ENCODE measurements at places on chromosomes 3 and 15.

DNA sequence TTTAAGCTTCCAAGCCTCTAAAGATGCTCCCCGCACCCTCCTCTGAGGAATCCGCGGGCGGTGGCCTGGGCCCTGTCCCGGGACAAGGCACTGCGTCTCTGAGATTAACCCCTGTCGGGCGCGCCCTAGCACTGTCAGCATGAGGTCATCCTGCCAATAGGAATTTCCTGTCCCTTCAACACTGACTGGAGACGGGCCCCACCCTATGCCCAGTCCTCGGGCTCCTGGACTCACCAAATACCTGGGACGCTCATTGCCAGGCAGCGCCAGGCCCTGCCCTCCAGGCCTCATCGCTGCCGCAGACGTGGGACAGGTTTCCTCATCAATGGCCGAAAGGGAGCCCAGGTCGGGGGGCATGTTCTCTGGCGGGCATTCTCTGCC, 67.6 kb upstream of the SH3GL3 start:
- no peak for DNase-seq

DNA sequence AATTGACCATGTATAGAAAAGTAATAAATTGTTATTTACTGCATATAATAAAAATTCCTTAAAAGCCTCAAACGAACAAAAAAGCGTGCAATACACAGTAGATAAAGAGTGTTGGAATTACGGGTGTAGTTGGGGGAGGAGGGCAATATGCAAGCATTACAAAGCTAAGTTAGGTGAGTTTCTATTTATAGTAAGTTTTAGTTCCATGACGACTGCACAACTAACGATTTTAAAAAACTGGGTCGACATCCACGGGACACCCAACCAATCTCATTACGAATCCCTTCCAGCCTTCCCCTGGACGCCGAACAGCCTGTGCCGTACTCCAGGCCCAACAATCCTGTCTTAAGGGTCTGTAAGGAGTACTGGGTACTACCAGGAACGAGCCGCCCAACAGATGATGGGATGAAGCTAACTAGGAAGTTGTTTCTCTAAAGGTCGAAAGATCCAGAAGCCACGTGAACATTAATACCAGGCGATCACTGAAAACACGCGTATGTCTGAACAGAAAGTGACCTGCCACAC, 677 bp downstream of the POLQ start:
- DNase-seq: no peak

GRCh38 chr3:29312960-29313452, 32.1 kb downstream of the RBMS3 start:
- DNase-seq: no peak

DNA sequence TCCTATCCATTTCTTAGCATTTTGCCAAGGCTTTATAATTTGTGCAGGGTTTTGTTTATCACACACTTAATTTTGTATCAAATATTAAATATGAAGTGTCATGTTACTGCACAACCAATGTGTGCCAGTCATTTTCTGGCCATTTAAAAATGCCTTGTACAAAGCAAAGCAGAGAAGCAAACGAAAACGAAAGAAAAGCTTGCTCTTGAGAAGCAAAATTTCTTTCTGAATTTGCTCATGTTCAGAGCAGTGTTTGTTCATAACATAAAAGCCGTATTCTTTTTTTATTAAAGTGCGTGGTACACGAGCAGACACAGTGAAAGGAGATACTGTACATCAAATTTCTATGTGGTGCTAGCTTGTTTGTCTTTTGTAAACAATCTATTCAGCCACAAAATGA, 792.6 kb downstream of the NAALADL2 start:
- DNase-seq: no peak

GRCh38 chr3:46955801-46956259, 20.7 kb downstream of the CCDC12 start:
- DNase-seq: no peak

DNA sequence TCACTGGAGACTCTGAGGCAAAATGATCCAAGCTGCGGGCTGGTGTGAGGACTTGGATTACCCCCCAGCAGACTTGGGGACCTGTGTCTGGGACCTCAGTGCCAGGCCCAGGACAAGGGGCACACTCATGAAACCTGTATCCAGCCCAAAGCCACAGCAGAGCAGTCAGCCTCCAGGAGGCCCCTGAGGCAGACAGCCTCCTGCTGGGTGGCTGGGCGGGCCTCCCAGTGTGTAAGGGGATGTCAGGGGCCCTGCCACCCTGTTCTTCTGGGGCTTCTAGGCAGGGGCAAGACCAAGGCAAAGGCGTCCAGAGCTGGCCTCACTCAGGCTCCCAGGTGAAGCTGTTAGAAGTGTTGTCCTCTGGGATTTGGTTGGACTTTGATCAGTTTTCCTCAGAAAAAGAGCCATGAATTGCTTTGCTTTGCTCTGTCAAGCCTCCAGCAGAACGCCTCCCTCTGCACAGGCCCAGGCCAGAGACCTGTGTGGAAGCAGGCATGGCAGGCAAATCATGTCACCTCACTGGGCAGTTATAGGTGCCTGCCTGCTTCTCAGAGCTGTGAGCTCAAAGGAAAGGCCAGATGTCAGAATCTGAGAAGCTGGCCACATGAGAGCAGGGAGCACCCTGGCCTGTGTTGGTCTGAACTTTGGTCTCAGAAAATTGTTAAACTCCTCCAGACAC, 77.4 kb downstream of the SMAD6 start:
- DNase-seq: no peak

GRCh38 chr3:147368561-147369221, 37.7 kb downstream of the ZIC4 start:
- no peak for DNase-seq

- DNase-seq: no peak
Observed at GRCh38 chr15:61084944-61085367, 144.1 kb downstream of the RORA start.

DNA sequence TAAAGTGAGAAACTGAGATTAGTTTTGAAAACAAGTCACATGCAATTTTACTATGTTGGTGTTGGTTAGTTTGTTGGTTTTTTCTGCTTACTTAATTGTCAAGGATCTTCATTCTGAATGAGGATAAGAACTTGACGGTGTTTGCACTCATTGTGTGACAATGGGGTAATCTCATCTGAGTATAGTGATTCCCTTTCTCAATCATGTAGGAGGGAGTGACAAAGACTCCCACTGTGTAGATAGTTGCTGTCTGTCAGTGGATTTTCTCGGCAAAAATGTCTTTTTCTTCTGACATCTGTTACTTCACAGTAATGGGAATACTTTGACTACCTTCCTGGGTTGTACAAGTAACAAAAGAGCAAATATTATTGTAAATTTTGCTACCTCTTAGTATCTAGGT, 23.5 kb downstream of the KCNH8 start:
- no peak for DNase-seq

GRCh38 chr15:69885173-69885955, 212.4 kb downstream of the TLE3 start:
- peak; percentile 24 for DNase-seq

DNA sequence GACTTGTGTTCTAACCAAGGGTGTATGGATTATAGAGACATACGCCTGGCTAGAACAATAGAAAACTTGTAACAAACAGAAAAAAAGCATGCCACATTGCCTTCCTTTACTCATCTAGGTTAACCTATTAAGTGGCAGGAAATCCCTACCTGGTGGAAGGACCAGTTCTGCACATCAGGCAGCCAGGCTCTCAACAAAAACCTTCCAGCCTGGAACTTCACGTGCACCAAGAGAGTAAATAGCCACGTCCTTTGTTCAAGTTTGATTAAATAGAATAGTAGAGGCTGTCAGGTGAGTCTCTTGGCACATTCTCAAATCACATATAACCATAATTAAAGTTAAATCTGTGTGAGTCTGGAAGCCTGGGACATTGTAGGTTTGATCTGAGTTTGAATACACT, 85.0 kb upstream of the DPH6 start:
- DNase-seq: no peak

DNA sequence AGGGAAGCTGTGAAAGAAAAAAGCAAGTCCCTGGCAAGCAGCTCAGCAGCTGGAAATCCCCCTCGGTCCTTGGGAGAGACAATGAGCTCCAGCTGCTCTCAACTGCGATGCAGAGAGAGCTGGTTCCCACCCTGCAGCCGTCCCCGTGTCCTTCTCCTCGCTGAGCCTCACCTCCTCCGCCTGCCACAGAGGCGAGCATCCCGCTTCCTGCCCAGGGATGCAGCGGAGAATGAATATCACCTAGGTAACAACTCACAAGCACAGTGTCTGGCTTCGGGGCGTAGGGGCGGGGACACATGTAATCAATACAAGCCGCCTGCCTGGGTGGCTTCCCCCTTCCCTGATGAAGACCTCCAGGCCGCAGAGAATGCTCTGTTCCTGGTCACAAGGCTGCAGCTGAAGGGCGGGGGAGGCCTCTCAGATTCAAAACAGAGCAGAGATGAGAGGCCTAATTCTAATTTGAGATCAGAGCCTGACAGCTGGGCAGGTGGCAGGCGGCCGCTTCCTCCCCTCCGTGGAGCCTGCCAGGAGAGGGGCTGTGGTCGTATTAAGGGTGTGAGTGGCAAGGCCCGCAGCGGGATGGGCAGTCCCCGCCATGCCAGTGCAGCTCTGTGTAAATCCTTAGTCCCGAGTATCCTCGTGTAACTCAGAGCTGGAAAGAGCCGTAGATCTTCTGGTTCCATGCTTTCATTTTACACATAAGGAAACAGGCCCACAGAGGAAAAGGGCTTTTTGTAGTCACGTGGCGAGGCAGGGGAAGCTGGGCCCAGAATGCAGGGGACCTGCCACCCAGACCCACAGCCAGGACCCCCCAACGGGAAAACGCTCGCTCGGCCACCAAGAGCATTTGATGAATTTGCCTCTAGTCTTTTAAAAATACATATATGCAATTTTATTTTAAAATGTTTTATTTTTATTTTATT, 24.3 kb downstream of the ZDHHC19 start:
- no peak for DNase-seq

- no peak for DNase-seq
Observed at GRCh38 chr3:120764206-120764605, 21.7 kb downstream of the GTF2E1 start.

- DNase-seq: no peak
Observed at GRCh38 chr15:71301958-71302621, 186.8 kb downstream of the THSD4 start.

- no peak for DNase-seq
Observed at GRCh38 chr3:149585401-149585726, 72.5 kb downstream of the WWTR1 start.

- DNase-seq: no peak
Observed at GRCh38 chr15:81792646-81793045, 253.2 kb downstream of the MEX3B start.

GRCh38 chr15:77097921-77098320, 27.0 kb upstream of the TSPAN3 start:
- DNase-seq: no peak

DNA sequence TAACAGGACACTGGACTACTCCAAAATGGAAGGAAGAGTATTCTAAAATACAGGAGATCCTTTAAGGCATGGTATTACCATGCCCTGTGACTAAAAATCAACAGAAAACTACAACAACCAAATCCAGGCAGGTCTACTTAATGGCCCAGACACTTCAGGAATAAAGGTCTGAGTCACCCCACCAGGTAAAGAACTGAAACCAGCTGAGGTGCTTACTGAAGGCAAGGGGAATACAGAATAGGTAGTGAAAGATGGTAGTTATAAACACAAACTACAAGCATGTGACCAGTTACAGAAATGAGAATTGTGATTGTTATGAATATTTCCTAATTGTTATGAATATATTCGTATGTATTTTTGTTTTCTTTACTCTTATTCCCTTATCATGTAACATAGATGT, 13.4 kb downstream of the IFT57 start:
- DNase-seq: no peak

- DNase-seq: no peak
Observed at GRCh38 chr3:18438586-18438985, 13.4 kb upstream of the SATB1 start.

- no peak for DNase-seq
Observed at GRCh38 chr3:145170121-145170520, 990.9 kb downstream of the PLOD2 start.

DNA sequence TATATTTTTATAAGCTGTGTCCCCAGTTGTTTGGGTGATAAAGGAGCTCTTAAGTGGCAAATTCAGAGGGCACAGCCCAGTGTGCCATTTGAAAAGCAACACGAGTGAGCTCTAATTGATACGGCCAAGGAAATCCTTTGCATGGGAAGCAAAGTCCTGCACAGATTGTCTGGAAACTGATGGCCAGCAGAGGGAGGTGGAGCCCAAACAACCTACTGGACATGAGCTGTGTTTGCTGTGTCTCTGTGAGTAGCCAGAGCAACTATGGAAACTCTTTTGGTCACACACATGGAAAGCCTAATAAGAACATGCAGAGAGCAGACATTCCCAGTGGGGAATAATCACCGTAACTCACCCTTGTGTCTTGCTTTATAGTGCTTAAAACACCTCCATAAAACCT, 24.4 kb downstream of the ONECUT1 start:
- DNase-seq: no peak

DNA sequence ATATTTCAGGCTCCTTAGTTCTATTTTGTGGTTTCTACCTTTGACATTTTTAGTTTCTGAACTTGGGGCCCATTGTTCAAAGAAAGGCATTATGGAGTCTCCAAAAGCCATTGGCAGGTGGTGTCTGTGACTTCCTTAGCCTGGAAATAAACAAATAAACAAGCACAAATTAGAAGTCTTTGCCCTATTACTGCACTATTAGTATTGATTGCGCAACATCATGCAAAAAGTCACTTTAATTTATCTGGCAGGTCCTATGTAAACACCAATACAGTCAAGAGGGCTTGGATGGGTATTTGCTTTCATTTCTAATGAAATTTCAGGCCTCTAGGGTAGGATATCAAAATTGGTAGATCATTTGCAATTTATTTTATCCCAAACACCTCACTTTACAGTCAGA, 85.6 kb downstream of the LPP start:
- DNase-seq: no peak

GRCh38 chr3:31544634-31545033, 11.9 kb downstream of the STT3B start:
- DNase-seq: no peak

GRCh38 chr3:134985864-134986715, 191.0 kb downstream of the EPHB1 start:
- DNase-seq: no peak

DNA sequence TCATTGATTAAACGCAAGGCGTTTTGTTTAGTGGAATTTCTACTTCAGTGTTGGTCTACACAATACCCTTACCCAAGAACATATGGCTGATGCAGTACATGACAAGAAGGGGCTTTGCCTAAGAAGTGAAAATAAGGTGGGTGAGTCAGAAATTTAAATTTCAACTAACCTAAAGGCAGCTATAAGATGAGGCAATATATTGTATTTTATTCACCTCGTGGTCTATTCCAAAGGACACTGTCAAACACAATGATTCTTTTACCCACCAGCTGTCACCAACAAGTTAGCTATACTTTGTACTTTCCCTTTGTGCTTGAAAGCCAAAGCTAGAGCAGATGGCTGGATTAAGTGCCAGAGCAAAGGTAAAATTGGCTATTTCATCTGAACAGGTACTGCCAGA, 10.9 kb upstream of the SETMAR start:
- DNase-seq: no peak

DNA sequence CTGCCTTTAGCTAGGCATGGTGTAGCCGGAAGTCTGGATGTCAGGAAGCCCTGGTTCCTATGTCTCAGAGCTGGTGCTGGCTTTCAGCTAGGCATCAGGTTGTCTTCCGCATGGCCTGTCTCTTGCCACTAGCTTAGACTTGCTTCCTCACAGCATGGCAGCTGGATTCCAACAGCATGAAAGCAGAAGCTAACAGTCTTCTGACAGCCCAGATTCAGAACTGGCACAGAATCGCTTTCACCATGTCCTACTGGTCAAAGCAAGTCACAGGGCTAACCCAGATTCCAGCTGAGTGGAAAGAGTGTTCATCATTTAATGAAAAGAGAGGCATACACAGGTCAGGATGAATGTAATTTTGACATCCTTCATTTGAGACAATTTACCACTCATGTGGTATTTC, 1050.5 kb downstream of the ROBO2 start:
- DNase-seq: no peak

Measured in globus pallidus (tissue), 1 donor.